Glutamatergic neuron (in vitro differentiated cells): ENCODE measurements at places on chromosomes 6 and 20.

DNA sequence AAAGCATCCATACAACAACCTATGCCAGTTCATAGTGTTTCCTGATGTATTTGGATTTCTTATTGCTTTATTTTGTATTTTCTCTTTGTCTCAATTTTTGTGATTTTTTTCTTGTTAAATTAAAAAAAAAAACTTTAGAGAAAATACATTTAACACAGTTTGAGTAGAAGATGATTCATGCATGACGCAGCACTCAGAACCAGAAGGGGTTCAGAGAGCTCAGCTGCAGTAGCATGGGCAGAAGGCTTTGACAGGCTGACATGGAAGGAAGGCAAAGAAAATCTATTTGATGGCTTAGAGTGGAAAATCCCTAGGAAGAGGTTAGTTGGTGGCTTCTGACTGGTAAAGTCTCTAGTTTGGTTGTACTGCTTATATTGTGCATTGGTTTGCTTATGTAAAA lies 207.2 kb upstream of the STXBP5 start:
- DNase-seq: no peak

DNA sequence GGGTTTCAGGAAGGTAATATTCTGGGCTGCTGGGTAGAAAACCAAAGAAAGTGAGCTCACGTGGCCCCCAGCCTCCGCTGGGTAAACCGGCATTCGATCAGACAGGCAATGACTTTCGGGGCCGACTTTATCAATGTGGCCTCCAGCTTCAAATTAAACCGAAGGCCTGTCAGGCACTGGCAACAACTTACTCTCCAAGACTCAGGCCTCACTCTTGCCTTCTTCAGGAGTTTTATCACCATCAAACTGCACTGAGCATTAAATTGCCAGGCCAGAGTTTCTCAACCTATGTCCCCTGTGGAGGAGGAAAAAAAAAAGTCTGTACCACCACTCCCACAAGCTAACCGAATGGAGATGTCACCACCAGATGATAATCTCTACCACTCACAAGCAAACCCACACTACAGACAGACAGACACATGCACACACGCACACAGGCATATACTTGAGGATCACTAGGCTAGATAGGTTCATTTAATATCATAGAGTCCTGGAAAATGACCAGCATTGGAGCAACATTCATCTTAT lies 1.1 kb upstream of the MBOAT1 start:
- no peak for DNase-seq

GRCh38 chr6:96575359-96575758 lies 12.4 kb downstream of the FHL5 start:
- DNase-seq: no peak

DNA sequence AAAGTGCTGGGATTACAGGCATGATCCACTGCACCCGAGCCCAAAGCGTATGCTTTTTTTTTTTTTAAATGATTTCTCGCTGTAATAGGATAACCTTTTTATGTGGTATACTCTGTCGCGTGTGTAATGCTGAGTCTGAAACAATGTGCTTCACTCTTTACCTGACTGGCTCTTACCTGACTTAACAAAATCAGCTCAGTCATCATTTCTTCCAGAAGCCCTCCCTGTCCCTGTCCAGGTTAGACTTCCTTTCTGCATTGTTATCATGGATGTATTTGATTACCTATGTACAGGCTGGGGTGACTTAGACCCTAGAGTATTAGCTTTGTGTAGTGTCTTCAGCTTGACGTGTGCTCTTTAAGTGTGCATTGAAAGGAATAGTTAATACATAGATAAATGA lies 67.1 kb downstream of the NCOA7 start:
- no peak for DNase-seq

- no peak for DNase-seq
These were observed 23.9 kb upstream of the E2F3 start for GRCh38 chr6:20377623-20378265.

DNA sequence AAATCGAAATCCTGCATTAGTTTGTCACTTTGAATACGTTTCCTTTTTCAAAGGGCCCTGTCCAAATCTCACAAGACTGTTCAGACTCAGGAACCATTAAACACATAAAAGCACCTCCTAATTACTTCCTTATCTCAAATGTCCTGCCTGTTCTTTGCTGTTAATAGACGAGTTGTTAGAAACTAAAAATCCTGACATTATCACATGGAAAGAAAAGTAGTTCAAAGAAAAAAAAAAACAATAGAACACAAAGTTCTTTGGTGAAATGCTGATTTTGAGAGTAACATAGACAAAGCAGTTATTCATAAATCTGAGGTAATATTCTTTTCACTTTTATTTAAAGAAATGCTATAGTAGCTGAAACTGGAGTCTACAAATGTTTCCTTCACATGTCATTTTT lies 12.1 kb upstream of the TAB2 start:
- DNase-seq: no peak

- DNase-seq: no peak
These were observed 262.8 kb downstream of the FARS2 start for GRCh38 chr6:5524110-5524509.

GRCh38 chr6:13012977-13013680 lies 296.6 kb downstream of the PHACTR1 start:
- DNase-seq: peak; percentile 42

DNA sequence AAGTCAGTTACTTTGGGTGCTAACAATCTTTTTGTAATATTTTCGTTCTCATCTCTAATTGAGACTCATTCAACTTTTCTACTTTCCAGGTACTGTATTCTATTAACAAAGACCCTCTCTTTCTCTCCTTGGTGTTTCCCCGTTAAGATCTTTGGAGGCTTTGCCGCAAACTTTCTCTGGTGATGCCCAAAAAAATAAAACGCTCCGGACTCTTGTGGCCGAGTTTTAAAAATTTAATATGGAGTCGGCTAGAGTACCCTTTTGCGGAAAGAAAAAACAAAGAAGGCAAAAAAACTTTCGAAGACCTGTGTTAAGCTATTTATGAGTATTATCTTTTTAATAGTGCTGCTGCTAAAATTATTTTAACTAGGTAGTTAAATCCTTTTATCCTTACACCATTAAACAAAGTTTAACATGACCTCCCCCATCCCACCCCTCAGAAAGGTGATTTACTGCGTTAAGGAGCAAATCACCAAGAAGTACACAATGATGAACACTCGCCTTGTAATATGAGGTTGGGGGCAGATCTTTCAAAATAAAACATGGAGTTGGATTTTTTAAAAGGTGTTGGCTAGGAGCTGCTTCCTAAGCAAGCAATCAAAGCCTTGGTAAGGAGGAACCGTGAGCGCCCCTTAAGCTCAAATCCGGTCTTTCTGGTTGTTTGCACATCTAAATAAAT lies 10.0 kb downstream of the SIM1 start:
- no peak for DNase-seq

GRCh38 chr6:1212919-1213318 lies 99.0 kb upstream of the FOXQ1 start:
- DNase-seq: no peak

DNA sequence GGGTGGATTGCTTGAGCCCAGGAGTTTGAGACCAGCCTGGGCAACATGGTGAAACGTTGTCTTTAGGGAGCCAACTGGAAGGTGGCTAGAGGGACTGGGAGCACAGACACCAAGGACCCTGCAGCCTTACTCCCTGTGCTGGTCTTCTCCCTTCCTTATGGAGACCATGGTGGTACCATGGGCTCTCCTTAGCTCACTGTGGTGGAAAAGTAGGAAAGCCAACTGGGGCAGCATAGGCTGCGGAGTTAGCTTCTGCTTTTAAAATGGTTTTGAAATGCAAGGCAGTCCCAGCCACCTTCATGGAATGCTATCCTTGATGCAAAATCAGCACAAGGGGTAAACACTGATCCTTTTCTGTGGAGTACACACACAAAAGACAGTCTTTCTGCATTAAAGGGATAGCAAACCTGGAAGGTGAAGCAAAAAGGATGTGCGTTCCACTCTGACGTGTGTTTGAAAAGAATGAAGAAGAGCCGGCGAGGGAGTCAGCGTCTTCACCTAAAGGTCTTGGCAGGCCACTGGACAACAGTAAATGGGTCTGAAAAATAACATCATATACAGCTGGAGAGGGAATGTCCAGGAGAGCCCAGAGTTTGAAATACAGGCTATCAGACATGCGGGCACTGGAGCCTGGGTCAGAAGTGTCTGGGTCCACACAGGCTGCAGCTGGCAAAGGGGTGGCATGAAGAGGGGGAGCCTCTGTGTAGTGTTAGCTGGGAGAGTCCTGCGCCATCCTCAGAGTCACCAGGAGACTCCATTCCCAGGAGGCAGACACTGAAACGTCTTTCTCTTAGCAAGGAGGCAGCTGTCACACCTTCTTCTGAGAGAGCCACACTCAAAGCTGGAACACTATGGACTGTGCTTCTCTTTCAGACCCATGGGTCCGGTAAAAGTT lies 58.5 kb downstream of the GPR6 start:
- DNase-seq: no peak

DNA sequence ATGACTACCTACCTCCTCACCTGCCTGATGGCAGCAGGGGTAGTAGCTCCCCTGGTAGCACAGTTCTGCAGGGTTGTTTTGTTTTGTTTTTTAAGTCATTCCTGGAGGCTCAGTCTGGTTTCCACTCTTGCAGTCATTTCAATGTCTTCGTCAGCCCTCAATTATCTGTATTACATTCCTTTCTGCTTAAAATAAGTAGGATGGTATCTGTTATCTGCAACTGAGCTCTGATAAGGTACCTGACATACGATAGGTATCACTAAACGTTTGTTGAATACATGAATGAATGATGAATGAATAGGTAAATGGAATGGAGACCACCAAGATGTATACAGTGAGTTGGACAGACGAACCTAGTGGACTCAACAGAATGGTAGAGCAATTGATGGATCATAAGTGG lies 7.2 kb upstream of the CLPSL2 start:
- no peak for DNase-seq

DNA sequence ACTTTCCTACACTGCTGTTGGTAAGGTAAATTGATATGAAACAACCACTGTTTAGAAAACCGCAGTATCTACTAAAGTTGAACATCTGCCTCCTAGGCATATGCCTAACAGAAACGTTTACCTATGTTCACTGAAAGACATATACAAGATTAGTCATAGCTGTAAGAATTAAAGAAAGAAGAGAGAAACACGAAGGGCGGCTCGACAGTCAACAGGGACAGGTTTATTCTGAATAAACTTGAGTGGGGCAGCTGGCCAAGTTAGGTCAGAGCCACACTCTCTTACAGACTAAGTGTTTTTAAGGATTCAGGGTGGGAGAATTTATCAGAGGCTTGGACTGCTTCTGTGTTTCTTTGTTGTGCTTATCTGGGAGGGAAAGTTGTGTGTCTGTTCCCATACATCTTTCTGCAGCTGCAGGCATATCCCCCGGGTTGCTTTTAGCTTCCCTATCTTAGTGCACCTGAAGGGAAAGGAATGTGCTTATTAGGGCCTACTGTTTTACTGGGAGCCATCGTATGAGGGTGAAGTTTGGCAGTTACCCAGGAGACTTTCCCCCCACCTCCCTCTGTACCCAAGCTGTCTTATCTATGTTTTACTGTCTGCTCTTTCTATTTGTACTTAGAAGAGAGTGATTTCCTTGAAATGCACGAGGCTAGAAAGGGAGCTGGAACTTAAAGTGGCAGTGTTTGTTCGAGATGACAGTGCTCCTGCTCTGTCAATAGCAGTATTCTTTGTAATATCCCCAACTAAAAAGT lies 20.4 kb downstream of the PROCR start:
- DNase-seq: no peak

- no peak for DNase-seq
These were observed 19.9 kb downstream of the ROMO1 start for GRCh38 chr20:35718972-35719635.

- no peak for DNase-seq
These were observed 123.7 kb downstream of the AKAP7 start for GRCh38 chr6:131258816-131259476.

DNA sequence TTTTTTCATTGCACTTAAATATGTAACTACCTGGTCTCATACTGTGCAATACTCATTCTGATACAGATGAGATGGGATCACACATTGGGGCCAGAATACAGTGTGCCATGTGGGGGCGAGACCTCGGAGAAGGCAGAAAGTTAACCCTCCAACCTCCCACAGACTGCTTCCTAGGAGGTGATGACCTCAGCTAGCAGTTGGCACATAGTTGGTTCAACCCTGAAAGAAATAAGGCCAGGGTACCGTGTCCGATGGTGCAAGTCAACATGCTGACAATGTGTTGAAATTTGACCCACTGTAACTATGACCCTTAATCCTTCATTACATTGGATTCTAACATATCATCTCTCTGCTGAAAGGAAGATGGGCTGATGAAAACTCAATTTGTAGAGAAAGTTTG lies 61.9 kb downstream of the GJA10 start:
- DNase-seq: no peak

GRCh38 chr6:27669624-27670301 lies 196.9 kb upstream of the ZNF184 start:
- no peak for DNase-seq
